Activated naive CD8-positive, alpha-beta T cell treated with anti-CD3 and anti-CD28 coated beads for 36 hours (primary cell): ENCODE measurements at places on chromosomes 2 and 18. TPM values are rescaled to one million over a fixed set of nuclear protein-coding genes. Genes with fewer than 3 reads are reported as not detected.

Gene PTPRN
- 2.5 TPM for total RNA-seq

Gene SPATS2L
- 9.4 TPM for total RNA-seq

DNA sequence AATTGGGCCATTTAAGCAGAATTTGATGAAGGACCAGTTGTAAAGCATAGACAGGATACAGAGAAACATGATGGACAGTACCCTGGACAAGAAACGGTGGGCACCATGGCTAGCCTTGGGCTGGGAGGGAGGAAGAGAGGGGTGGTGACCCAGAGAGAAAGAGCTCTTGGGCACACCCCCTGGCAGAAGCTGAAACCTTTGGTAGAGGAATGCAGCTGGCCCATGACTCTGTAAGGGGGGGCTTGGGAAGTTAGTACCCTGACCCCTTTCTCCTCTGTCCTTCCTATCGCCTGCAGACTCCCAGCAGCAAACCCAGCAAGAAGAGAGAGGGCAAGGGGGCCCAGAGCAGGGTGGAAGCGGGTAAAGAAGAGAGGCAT lies 32.6 kb downstream of the MRPL44 start:
- no peak for DNase-seq
- no peak overlapping the region for H3K4me3 ChIP-seq
- peaks cover 7% of the 10 kb centered on the region for H3K4me1 ChIP-seq

GRCh38 chr18:22325396-22325795 lies 92.3 kb downstream of the CTAGE1 start:
- DNase-seq, result no peak
- H3K36me3 ChIP-seq, result no peaks in the 10 kb centered on the region
- H3K4me3 ChIP-seq, result no peak overlapping the region
- no peaks in the 10 kb centered on the region for H3K4me1 ChIP-seq
- H3K27me3 ChIP-seq, result no peaks in the 10 kb centered on the region

- peaks cover 8% of the 10 kb centered on the region for H3K27me3 ChIP-seq
- no peak overlapping the region for H3K4me3 ChIP-seq
- DNase-seq, result no peak
- H3K4me1 ChIP-seq, result no peaks in the 10 kb centered on the region
These were observed 277.5 kb downstream of the DYSF start for GRCh38 chr2:71730785-71731383.

- no peak overlapping the region for H3K4me3 ChIP-seq
- H3K36me3 ChIP-seq, result no peaks in the 10 kb centered on the region
- no peaks in the 10 kb centered on the region for H3K4me1 ChIP-seq
- no peaks in the 10 kb centered on the region for H3K27me3 ChIP-seq
- H3K27ac ChIP-seq, result no peak overlapping the region
These were observed 63.4 kb upstream of the ARHGAP28 start for GRCh38 chr18:6666012-6666685.

- peaks cover 45% of the 10 kb centered on the region for H3K4me1 ChIP-seq
- H3K4me3 ChIP-seq, result peak overlapping the region; percentile 73
- peaks cover 4% of the 10 kb centered on the region for H3K36me3 ChIP-seq
- no peak for DNase-seq
These were observed 2.6 kb upstream of the NEUROD1 start for GRCh38 chr2:181682795-181683517.

DNA sequence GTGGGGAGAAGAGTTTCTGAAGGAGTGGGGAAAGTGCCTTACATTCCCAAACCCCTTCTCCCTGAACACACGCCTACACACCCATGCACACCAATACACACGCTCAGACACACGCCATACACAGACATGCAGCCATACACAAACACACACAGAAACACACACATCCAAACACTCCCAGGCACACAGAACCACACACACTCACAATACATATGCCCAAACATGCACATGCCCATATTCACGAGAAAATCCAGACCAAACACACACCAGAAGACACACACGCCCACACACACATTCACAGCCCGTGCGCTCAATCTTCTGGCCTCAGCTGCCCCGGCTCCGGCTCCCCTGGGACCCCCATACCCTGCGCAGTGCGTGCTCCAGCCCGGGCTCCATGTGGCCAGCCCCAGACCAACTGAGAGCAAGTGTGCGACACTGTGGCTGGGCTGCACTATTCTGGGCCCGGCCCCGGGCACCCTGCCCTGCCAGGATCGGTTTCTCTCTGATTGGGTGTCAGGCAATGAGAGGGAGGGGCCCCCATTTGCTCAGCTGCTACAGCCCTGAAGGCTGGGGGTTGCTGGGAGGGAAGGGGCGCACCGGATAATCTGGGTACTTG lies at the start of gene PRKAG3:
Gene PRKAG3 (minus strand): TSS at position 426 of the 613 bp plus-strand sequence.
- no peaks in the 10 kb centered on the region for H3K4me1 ChIP-seq
- H3K36me3 ChIP-seq, result no peaks in the 10 kb centered on the region
- H3K27ac ChIP-seq, result no peak within 1 kb of the TSS
- DNase-seq, result no peak
